ENCODE measurements at places on chromosomes 12 and 14. TPM values are rescaled to one million over a fixed set of nuclear protein-coding genes. Genes with fewer than 3 reads are reported as not detected.

DNA sequence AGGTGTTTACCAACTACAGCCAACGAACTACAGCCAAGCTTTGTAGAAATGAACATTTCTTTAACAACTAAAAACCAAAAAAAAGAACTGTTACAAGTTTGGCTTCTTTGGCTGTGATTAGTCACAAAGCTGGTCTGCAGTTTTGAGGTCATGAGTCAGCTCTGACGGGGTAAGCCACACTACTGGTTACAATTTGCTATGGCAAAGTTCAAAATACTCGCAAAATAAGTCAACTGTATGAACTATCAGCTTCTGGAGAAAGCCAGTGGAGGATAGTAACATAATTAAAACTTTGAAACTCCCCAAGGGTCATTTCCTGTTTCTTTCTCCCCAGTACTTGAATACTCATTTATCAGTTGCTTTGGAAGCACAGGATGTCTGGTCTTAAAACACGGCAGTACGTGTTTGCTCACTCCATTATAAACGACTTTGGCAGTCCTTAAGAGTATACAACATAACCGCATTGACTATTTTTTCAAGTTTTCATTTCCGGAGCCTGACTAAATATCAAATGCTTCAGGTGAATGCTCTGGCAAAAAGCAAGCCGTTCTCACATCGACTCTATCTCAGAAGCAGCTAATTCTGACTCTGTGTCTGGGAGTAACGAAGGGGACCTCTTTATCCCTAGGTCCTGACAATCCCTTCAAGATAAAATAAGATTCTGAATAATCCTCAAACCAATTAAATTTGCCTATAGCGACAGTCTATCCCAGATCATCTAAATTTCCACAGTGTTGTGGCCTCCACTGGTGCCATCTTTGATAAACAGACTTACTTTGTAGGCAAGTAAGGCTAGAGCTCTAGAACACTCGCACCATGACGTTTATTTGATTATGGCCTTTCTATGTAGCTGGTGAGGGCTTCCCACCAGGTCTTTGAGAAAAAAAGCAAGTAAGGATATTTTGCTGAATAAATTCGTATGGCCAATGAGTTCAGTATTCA is 10.6 kb downstream of the PHLDA1 start:
- ATAC-seq: peak; percentile 36

GRCh38 chr12:108282676-108283075 is 56.4 kb downstream of the CMKLR1 start:
- no peak for ATAC-seq

DNA sequence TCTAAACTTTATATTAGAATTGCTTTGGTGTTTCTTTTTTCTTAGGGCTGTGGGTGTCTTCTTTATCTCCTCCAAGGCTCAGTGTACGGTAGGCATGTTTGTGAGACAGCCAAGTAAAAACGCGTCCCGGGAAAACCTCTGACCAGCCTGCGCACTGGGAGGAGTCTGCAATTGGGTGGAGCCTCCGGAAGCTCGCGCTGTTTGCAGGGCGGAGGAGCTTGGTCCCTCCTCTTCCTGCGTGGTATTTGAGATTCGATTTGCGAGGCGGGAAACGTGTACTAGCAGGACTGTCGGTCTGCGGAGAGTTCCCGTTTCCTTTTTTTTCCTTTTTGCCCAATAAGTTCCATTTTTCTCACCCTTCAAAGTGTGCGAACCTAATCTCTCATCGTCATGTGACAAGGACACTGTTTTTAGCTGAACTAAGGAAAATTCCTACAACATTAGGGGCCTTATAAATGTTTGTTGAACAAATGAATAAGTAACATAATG is 182.1 kb upstream of the OTX2 start:
- no peak for ATAC-seq

GRCh38 chr12:53223389-53224060 is 8.5 kb downstream of the RARG start:
- no peak for ATAC-seq

DNA sequence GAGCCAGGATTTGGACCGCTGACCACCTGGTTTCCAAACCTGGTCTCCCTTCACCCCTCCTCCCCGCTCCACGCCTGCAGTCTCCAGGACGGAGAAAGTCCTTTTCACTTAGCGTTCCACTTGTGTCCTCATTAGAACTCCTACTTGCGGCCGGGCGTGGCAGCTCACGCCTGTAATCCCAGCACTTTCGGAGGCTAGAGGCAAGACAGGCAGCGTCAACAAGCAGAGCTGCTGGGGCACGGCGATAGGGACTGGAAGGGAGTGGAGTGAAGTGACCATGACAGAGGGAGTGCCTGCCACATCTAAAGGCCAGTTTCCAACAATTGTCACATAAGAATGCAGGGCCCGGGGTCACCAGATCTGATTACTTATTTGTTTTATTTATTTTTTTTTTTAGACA is 132.5 kb upstream of the NCOR2 start:
- ATAC-seq: no peak

DNA sequence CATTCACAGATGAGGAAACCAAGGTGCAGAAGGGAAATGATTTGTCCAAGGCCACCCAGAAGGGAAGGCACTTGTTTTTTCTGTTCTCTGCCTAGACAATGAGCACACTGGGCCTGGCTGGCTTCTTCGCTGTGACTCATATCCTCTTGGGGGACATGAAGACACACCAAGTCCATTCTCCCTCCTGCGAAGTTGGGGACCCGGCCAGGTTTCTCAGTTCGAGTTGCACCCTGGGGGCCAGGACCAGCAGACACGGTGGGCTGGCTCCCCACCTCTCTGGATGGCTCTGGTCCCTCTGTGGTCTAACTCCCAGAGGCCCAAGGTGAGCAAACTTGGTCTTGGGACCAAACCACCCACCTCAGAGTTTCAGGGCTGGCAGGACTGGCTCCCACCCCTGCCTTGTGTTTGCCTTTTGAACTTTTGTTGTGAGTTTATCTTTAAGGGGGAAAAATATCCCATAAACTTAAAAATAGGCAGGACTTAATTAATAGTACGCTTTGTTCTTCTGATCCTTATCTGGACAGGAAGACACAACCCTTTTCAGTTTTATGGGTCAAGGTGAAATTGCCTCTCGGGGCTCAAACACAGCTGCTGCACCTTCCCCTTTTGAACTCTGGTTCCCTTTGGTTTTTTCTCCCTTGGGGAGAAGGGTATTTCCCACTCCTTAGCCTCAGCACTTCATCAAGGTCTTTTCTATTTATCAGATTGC is 9.0 kb upstream of the MLEC start:
- no peak for ATAC-seq

DNA sequence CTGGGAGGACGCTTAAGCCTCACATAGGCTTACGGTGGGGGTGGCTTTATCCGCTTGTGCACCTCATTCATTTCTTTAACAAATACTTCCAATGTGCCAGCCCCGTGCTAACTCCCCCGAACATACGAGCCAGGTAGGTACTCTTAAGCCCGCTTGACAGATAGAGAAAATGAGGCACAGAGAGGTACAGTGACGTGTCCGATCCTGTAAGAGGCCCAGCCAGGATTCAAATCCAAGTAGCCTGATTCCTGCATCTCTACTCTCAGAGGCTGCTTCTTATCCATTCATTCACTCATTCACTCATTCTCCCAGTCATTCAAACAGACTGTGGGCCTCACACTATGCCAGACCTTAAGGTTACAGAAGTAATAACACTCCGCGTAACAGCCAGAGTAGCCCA is 477 bp downstream of the OAS3 start:
- ATAC-seq: peak; percentile 7

DNA sequence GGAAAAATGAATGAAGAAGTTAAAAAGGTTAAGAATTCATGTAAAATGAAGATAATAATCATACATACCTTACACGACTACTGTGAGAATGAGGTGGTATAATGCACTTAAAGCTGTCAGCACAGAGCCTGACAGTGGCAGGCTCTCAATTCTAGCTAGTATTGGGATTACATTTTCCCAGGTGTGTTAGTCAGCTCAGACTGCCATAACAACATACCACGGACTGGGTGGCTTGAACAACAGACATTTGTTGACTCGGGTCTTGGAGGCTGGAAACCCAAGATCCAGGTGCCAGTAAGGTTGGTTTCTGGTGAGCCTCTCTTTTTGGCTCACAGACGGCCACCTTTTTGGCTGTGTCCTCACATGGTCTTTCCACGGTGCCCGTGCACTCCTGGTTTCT is 167.8 kb downstream of the CHST11 start:
- ATAC-seq: no peak

GRCh38 chr12:5513406-5513805 is 81.5 kb downstream of the NTF3 start:
- ATAC-seq: no peak

DNA sequence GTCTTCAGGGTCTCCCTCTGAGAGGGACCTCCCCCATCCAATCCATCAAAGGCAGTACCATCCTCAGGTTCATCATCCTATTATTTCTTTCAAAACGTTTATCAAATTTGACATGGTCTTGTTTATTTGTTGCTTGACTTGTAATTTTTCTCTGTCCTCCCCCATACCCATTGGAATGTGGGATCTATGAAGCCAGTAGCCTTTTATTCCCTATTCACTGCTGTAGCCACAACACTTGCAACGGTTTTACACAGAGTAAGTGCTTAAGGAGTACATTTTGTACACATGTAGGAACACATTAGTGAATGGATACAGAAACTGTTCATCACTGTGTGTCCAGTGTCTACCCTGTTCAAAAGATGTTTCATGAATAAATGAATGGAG is 41.5 kb downstream of the IGF1 start:
- no peak for ATAC-seq

DNA sequence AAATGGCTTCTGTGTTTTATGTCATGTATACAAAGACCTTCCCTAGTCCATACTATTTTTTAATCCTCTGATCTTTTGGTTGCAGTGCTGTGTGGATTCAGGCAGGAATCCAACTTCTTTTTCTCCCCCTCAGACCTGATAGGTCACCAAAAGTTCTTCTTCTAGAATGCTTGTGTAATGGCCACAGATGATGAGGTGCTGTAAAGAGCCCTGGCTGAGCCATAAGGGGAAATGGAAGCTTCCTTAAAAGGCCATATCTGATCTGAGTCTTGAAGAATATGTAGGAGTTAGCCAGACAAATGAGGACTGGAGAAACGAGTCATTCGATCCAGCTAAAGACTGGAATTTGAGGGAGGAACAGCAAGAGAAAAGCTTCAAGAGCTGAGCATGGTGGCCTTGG is 353.9 kb downstream of the PCNX1 start:
- ATAC-seq: no peak

GRCh38 chr12:90253136-90253535 is 544.5 kb upstream of the ATP2B1 start:
- no peak for ATAC-seq

DNA sequence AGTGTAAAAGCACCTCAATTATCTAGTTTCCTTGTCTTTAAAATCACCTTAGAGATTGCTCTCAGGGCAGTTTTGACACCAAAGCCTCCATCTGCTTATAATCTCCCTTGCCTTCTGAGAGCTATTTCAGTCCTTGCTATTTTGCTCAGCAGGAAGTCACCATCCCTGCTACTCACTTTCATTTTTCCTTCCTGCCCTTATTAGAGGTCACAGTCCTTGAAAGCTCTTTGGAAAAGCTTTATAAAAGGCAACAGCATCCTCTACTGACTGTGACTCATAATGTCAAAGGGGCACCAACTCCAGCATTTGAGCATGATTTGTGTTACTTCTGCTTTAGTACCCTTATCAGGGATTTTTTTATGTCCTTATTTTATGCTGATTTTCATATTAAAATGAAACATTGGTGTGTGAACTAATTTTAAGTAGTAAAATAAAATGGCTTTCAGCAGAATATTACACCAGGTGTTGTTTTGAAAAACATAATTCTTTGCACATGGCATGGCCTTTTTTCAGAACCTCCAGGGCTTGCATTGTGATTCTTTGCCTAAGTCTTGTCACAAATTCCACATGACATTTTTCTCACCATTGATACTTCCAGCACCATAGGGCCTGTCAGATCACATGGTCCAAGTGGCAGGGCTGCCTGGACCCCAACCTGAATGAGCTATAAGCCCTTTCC is 213.0 kb downstream of the ADAMTS20 start:
- peak; percentile 91 for ATAC-seq

GRCh38 chr12:85641796-85642195 is 194.4 kb downstream of the RASSF9 start:
- ATAC-seq: no peak

EFS gene
- total RNA-seq: 4.3 TPM

EID3 gene
- total RNA-seq: 10.3 TPM

SLC2A14 gene
- total RNA-seq: 0.71 TPM

DHRS7 gene
- 35.6 TPM for total RNA-seq

IL22 gene
- total RNA-seq: not detected

Data from motor neuron (in vitro differentiated cells).